Stimulated activated CD4-positive, alpha-beta T cell treated with anti-CD3 and anti-CD28 coated beads, Interleukin-1b, Interleukin-23, amount 100 ng/mL, for 4 hours (primary cell): ENCODE measurements at places on chromosomes 5 and 9.

- DNase-seq = no peak
Observed at GRCh38 chr5:14816999-14817761, 54.4 kb downstream of the ANKH start.

DNA sequence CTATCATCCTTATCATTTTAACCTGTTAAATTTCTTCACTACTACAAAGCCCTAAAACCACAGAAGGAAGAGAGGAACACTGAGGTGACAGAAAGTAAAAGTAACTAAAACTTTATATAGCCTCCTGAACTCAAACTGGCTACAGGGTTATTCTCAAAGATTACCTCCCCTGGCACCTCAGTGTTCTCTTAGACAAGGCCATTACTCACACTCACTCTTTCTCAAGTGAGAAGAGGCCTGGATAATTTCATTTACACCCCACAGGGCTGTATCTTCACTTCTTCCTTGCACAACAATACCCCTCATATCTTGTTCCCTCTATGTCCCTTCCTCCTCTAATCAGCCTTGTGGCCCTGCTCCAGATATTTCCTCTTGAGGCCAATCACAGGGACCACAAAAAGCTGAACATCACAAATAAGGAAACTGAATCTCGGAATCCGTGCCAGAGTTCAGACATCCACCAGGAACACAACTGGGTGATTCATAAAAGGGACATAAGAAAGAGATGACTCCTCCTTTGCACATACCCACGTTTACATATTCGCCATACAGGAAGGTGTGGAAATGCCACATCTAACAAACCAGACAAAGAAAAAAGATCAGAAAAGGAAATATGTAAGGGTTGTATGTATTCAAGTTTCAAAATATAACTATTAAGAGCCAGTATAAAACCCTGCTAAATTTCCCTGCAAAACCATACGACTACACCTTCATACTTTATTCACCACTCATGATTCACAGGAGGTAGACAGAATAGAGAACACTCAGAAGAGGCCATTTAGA, 1.7 kb upstream of the KLHL3 start:
- DNase-seq = no peak

GRCh38 chr5:173753307-173754168, 134.6 kb upstream of the CPEB4 start:
- DNase-seq = no peak

DNA sequence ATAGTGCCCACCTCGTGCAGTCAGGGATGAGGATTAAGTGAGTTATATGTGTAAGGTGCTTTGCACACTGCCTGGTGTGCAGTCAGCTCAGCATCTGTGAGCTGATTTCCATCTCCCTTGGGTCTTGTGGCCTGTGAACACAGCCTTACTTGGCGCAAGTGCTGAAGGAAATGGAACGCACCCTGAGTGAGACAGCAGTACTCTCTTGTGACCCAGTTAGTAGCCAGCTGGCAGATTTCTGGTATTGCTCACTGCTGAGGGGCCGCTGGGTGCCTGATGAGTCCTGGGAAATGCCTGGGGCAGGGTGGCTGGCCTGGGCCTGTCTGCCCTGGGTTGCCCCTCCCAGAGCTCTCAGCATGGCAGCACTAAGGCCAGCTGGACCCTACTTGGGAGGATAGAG, 90.9 kb upstream of the BOD1 start:
- DNase-seq = no peak

DNA sequence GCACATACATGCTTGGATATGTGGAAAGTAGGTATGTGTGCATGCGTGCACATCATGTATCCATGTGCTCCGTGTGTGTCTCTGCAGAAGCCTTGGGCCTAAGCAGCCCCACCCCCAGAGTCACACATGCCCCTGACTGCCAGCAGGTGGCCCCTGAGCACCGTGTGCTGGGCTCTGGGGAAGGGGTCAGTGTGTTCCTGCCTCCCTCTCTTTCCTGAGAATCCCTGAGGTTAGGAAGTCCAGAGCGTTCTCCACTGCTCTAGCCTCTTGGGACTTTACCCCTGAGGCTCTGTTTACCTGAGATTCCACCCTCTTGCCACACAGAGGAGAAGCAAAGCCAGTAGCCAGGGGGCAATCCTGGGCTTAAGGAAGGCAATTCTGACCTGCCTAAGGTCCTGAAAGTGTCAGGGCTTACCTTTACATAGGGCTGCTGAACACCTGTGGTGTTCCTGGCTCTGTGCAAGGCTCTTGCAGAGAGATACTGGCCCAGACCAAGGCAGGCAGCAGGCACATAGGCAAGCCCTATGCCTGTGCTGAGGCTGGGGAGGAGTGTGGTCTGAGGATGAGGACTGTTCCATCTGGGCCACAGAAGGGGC, 207.3 kb downstream of the TMEM38B start:
- DNase-seq = no peak

GRCh38 chr9:129929496-129930125, 94.4 kb downstream of the USP20 start:
- no peak for DNase-seq

GRCh38 chr5:106171708-106172107, 1499.0 kb downstream of the EFNA5 start:
- DNase-seq = no peak
